ENCODE measurements at places on chromosomes 11 and 22.

DNA sequence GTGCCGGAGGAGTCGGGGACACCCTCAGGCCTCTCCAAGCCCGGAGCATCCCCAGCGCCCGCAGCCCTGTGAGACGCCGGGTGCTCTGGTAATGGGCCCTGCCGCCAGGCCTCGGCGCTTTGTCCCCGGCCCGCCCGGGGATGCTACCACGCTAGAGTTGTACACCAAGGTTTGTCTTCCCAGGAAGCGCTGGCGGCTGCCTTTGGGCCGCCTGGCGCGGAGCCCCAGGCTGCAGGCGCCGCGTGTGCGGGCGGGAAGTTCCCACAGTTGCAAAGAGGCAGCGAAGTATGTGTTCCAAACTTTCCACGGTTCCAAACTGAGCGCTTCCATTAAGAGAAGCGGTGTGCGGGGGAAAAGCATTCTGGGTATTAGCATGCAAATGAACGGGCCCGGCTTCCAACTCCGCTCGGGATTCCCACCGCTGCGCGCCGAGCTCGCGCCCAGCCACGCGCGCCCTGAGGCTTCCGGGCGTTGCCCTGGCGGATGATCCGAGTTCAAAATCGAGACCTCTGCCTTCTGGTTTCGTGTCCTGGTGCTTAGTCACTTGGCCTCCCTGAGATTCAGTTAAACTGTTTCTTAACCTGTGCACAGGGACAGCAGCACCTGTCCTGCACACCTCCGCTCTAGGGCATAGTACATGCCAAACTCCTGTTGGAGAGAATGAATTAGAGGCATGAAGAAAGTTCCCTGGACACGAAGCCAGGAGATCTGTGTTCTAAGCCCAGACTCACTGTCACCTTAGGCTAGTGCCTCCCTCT lies 1.3 kb upstream of the PATZ1 start:
- peak; percentile 80 for DNase-seq

GRCh38 chr11:17695454-17696441 lies 23.6 kb upstream of the MYOD1 start:
- DNase-seq: no peak

DNA sequence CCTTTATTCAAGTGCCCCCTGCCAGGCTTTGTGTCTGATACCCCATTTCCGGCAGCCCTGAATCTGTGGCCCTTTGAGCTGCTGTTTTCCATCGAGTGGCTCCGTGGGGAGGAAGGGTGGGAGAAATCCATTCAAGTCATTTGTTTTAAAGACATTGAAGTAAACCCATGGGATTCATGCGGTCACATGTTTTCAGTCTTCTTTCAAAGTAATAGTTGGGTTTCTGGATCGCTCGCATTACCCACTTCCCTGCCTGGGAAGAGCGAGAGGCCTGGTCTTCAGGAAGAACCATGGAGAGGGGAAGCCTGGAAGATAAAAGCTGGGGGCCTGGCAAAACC lies 14.4 kb downstream of the DAGLA start:
- DNase-seq: no peak

- no peak for DNase-seq
These were observed 5.7 kb downstream of the TAF1D start for GRCh38 chr11:93735627-93736026.

DNA sequence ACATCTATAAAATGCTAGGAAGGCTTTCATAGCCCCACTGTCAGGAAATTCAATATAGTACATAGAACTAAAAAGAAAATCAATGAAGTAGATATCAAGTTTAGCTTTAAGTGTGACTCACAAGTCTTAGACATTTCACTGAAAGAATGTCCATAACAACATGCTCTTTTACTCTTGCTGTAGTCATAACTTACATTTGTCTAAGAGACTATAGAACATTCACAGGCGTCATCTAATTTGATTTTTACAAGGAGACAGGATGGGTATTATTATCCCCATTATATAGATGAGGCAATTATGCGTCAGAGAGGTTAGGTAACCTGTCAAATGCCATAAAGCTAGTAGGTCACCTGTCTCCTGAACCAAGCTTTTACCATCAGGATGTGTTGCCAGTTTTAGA lies 36.9 kb downstream of the BDNF start:
- no peak for DNase-seq

- no peak for DNase-seq
These were observed 1.1 kb downstream of the RRP8 start for GRCh38 chr11:6602096-6602940.

DNA sequence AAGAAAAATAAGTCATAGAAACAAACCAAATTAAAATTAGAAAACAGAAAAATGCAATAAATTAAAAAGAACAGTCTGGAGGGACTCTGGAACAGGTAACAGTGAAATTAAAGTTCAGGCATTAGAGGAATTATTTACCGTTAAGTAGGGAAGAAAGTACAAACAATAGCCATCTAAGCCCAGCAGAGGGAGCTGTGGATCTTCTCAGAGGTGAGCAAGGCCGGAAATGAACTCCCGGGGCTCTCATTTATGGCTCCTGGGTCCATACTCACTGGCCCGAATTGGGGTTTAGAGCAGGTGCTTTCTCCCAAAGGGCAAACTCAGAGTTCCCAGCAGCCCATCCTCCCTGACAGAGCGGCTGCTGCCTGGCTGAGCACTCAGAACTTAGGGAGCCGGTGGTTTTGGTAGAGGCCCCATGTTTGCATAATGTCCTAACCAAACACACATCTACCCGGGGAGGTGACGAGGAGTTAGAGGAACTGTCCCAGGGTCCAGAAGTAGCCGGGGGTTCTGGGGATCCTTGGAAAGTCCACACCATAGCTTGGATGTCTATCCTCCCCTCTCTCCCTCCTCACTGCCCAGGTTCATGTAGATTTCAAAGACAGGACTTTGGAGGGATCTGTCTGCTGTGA lies 87.8 kb upstream of the VPREB1 start:
- DNase-seq: peak; percentile 79

GRCh38 chr22:49203091-49203858 lies 624.4 kb downstream of the BRD1 start:
- no peak for DNase-seq

DNA sequence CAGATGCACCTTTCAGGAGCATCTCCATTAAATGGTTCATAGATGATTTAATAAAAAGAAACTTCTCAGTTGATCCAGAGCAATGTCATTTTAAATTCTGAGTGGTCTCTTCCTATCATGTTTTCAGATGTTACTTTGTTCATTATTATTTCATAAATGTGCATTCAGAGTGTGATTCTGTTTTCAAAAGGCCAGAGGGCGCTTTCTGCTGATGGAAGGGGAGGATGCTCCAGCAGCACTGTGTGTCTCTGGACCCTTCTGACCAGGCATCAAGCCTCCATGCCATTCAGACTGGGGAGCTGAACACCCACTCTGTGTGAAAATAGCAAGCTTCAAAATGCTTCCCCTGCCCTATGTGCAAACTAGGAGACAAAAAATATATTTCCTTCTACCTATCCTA lies 23.9 kb upstream of the CRTAM start:
- no peak for DNase-seq

- DNase-seq: no peak
These were observed 8.8 kb downstream of the LAYN start for GRCh38 chr11:111549196-111549868.

GRCh38 chr22:37843741-37844089 lies 419 bp downstream of the ANKRD54 start:
- peak; percentile 65 for DNase-seq

- peak; percentile 42 for DNase-seq
These were observed 1.3 kb downstream of the WEE1 start for GRCh38 chr11:9574622-9575259.

- DNase-seq: no peak
These were observed 34.6 kb downstream of the FAM83F start for GRCh38 chr22:40029189-40029890.

DNA sequence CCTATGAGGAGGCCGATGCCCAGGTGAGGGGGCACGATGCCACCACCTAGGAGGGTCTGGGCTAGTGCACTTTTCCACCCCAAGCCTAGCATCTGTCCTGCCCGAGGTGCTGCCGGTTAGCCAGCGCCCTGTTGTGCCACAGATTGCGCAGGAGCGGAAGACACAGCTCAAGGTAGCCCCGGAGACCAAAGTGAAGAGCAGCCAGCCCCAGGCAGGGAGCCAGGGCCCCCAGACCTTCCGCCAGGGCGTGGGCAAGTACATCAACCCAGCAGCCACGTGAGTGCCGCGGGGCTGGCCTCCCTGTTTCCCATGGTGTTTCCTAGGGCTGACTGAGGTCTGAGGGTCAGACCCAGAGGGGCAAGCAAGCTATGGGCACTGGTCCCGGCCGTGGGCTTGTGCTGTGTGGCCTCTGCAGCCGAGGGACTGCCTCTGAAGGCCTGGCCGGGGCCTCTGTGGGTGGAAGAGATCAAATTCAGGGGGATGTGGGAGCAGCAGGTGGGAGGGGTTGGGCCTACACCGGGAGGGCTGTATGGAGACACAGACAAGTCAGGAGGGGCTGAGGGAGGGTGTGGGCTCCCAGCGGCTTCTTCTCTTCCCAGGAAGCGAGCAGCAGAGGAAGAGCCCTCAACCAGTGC lies 29.1 kb downstream of the PPIL2 start:
- DNase-seq: no peak

Measured in activated CD4-positive, alpha-beta T cell treated with anti-CD3 and anti-CD28 coated beads for 48 hours (primary cell).